ENCODE measurements at places on chromosomes 1 and 21. TPM values are rescaled to one million over a fixed set of nuclear protein-coding genes. Genes with fewer than 3 reads are reported as not detected.

DNA sequence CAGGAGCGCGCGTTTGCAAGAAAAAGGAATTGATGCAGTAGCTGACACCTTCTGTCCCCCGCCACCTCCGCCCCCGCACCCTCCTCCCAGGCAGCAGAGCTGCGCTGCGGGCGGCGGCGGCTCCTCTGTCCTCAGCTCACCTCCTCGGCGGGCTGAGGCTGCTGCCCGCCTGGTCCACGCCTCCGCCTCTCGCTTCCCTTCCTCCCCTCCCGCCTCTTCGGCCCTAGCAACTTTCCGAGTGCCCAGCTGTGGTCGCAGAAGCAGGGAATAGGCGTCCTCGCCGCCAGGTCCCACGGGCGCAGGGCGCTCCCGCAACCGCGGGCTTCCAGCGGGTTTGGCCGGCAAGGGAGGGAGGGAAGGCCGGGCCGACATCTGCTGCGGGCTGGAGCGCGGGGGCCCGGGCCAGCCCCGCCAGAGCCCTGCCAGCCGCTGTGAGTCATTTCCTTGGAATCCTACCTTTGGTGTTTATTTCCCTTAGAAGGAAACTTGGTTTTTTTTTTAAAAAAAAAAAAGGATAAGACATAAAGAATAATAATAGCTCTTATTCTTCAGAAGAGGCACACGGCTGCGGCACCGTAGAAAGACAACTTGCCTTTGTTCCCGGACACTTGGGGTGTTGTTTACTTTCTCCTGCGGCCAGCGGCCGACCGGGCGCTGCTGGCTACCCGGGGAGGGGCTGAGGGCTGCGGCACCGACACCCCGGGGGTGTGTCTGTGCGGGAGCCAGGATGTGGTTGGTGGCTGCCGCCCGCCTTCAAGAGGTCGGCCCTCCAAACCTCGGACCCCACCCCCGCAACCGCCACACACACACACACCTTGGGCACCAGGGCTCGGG, 1.1 kb downstream of the SERTAD4 start:
- DNase-seq: peak; percentile 76

- peak; percentile 57 for DNase-seq
Observed at GRCh38 chr1:174197547-174197946, 38.2 kb downstream of the RABGAP1L start.

DNA sequence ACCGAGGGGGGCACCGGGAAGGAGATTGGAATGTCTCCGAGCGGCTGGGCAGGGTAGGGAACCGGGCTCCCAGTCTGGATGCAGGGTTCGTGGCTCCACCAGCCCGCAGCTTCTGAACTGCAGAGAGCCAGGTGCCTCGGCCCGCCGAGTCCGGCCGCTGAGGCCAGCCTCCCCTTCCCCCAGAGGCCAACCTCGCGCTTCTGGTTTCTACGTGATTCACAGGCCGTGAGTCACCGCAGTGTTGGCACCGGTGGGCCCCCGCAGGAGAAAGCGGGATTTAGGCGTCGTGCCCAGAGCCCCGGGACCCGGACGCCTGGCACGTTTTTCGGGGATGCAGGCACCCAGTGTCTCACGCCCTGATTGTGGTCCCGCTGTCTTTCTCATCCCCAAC, 458 bp downstream of the CRABP2 start:
- DNase-seq: peak; percentile 51

GRCh38 chr1:179104611-179105250, 22.9 kb downstream of the TOR3A start:
- DNase-seq: no peak

DNA sequence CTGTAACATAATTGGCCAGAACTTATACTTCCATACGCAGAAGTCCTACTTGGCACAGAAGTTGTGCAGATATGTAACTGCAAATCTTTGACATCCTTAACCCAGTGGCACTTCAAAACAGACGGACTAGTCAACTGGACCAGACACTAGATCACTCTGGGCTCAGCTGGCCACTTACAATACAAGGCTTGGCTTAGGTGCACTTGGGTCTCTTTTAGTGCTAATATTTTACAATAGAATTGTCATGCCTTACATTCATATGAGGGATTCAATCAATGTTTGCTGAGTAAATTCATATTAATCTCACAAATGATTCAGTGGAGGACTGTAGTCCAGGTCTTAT, 20.1 kb downstream of the XKR8 start:
- DNase-seq: no peak

GRCh38 chr1:111586112-111586511, 33.5 kb upstream of the RAP1A start:
- DNase-seq: no peak

DNA sequence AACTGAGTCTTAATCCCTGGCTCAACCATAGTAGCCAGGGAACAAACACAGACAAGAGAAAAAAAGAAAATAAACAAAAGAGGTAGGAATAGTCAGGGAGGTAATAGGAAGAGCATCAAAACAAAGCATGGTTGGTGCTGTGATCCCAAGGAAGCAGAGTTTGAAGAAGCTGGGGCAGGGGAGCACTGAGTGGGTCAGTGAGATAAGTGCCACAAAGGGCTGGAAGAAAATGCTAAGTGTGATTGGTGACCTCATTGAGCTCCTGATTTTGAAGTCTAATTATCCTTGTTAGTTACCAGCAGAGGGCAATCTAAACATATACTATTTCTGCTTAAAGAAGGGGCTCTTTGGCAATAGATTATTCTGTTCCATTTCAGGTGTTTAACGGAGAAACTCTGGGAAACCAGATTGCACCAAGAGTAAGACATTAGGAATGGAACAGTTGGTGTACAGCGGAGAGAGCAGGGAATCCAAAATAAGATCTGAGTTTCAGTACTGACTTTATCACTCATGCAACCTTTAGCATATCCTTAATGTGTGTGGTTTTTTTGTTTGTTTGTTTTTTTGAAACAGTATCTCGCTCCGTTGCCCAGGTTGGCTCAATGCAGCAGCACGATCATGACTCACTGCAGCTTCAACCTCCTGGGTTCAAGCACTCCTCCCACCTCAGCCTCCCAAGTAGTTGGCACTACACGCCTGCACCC, 30.7 kb upstream of the KIAA1614 start:
- no peak for DNase-seq

DNA sequence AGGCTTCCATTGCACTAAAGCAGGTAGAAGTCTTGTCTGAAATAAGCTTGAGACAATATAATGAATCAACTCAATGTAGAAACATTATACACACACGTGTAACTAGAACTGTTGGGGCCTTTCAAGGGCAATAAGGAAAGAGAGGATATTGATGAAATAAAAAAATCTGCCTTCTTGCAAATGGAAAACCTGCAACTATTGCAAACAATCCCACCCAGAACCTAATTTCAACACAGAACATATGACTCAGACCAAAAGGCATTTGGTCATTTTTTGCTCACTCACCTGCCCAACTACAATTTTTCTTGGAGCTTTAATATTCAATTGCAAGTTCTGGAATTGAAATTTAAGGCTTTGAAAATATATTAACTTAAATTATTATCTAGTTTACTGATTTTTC, 900.1 kb downstream of the TTLL7 start:
- no peak for DNase-seq

DNA sequence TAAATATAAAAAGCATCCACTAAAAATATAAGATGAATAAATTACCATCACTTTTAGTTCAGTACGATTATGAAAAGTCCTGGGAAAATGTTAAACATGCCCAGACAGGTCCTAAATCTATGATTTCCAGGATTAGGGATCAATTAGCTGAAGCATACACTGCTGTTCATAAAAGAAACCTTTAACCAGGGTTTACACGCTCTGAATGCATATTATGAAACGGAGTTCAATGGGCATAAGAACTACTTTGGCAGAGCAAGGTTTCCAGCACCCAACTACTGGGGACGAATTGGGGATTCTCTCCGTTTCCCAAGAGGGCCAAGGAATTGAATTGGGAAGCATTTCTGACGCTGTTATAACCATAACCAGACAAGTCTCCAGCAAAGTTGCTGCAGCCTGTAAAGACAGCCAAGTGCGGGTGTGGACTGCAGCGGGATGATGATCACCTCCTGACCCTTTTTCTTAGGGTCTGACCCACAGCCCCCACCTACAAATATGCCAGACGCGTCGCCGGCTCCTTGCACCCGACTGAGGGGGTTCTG, 1.6 kb downstream of the SLC30A1 start:
- DNase-seq: no peak

DNA sequence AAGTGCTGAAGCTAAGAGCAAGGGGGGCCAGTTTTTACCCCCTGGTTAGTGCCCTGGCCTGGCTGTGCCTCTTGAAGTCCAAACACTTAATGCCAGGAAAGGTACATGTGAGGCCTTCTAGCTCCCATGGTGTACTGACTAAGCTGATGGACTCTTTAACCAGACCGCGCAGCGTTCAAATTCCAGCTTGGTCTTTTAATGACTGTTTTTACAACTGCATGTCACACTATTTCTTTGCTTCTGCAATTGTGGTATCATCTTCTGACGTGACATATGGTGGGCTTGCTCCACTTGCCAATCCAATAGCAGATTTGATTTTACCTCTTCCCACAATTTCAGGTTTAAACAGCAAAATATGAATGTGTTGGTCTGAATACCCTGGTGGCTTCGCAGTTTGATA, 197.3 kb downstream of the HUNK start:
- DNase-seq: no peak

- no peak for DNase-seq
Observed at GRCh38 chr1:24862775-24863483, 67.1 kb downstream of the RUNX3 start.

- no peak for DNase-seq
Observed at GRCh38 chr1:22210176-22210575, 67.3 kb upstream of the WNT4 start.

GRCh38 chr1:206846487-206846886, 18.9 kb upstream of the IL20 start:
- no peak for DNase-seq

GRCh38 chr1:98681812-98682211, 20.3 kb downstream of the SNX7 start:
- no peak for DNase-seq

- DNase-seq: peak; percentile 83
Observed at GRCh38 chr1:20185834-20186782, at the start of the genes PLA2G2C and UBXN10. Gene PLA2G2C (minus strand): TSS chr1:20186518. CDS start chr1:20177363, 9,155 bp downstream. Gene UBXN10 (plus strand): TSS chr1:20186096. CDS start chr1:20190562, 4,466 bp downstream.

- DNase-seq: peak; percentile 63
Observed at GRCh38 chr1:214280386-214281020, 456 bp upstream of the SMYD2 start.

GRCh38 chr1:17984583-17984982, 123.0 kb upstream of the IGSF21 start:
- no peak for DNase-seq

GRCh38 chr1:202315576-202316168, 26.1 kb downstream of the UBE2T start:
- DNase-seq: peak; percentile 82

DNA sequence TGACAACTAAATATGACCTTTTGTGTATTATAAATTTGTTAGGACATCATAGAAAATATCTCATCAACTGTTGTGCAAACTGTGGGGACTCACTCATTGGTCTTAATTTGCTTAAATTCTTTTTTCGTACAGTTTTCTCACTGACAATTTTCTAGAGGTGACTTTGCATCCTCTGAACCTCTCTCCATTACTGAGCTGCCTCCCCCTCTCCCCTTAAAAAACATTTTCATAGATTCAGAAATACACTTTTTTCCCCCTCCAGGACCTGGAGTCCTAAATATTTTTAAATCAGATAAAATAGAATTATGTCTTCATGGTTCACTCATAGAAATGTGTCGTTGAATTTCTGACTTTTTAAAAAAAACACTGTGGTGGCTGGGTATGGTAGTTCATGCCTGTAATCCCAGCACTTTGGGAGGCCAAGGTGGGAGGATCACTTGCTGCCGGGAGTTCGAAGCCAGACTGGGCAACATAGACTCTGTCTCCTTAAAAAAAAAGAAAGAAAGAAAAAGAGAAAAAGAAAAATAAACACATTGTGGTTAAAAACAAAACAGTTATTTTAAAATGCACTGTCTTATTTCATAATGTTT, 1.5 kb downstream of the CNST start:
- DNase-seq: no peak

Gene CFAP57
- total RNA-seq: 4.1 TPM

Gene KLHL12
- total RNA-seq: 25.3 TPM

Gene TEX38
- not detected for total RNA-seq

Gene FCRL5
- total RNA-seq: 1.2 TPM

Measured in lower lobe of right lung (tissue), 2 donors.